ENCODE measurements at places on chromosomes 3 and 15. TPM values are rescaled to one million over a fixed set of nuclear protein-coding genes. Genes with fewer than 3 reads are reported as not detected.

DNA sequence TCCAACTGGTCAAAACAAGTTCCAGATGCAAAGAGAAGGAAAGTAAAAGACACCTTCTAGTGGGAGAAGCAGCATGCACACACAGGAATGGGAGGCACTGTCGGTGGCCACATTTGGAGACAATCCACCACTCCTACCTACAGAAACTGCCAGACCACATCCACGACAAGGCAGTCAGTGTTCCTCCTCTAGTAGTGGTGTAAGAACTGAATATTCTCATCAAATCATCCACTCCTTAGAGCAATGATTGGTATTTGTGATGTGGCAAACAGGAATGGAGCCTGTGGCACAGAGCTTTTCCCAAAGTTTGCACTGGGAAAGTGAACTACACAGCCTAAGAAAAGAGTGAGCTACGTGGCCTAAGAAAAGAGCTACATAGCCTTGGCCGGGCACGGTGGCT, 5.1 kb upstream of the SPINT1 start:
- no peak overlapping the region for H3K27ac ChIP-seq
- H3K36me3 ChIP-seq = peaks cover 6% of the 10 kb centered on the region
- no peaks in the 10 kb centered on the region for H3K27me3 ChIP-seq

- H3K27ac ChIP-seq = no peak overlapping the region
- H3K36me3 ChIP-seq = no peaks in the 10 kb centered on the region
- H3K4me1 ChIP-seq = no peaks in the 10 kb centered on the region
- no peak overlapping the region for H3K4me3 ChIP-seq
- no peak for DNase-seq
- H3K27me3 ChIP-seq = no peaks in the 10 kb centered on the region
These were observed 112.5 kb downstream of the ZIC1 start for GRCh38 chr3:147521646-147522045.

CTDSPL gene
- 53.3 TPM for total RNA-seq

- no peak for DNase-seq
- H3K36me3 ChIP-seq = no peaks in the 10 kb centered on the region
- H3K27ac ChIP-seq = peak overlapping the region; percentile 43
These were observed 19.0 kb downstream of the SEMA7A start for GRCh38 chr15:74414603-74415338.

DNA sequence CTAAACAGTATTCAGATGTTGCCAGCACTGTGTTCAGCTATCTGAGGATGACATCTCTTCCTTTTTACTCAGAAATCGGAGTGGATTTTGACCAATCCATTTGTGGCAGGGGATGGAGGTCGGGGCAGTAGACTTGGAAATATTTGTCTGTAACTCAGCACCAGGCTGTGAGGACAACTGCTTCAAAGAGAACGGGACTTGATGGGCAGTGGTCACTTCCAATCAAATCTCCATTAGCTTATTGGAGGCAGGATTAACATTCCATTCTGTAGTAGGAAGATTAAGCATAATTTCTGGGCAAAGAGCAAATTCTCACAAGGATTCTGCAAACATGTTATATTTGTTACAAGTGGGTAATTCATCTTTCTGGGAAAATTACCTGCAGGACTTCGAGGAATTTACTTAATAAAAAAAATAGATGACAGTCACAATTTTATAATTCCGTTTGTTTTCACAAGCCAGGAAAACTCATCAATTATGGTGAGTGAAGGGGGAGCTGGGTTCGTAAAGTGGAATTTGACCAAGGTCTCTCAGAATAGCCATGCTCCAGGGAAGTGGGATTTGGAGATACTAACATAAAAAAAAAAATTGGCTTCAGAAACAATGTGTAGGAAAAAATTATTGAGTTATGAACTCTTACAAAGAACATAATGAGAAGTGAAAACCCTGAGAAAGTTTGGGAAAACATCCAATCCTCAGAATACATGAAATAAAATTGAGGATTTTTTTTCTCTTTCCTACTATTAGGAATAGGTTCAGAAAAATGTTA, 18.1 kb downstream of the CRABP1 start:
- peaks cover 7% of the 10 kb centered on the region for H3K4me1 ChIP-seq
- H3K27me3 ChIP-seq = peaks cover 10% of the 10 kb centered on the region
- no peak for DNase-seq
- H3K4me3 ChIP-seq = no peak overlapping the region
- no peak overlapping the region for H3K27ac ChIP-seq
- H3K36me3 ChIP-seq = no peaks in the 10 kb centered on the region

GOLGA8O gene
- total RNA-seq = 0.31 TPM

DNA sequence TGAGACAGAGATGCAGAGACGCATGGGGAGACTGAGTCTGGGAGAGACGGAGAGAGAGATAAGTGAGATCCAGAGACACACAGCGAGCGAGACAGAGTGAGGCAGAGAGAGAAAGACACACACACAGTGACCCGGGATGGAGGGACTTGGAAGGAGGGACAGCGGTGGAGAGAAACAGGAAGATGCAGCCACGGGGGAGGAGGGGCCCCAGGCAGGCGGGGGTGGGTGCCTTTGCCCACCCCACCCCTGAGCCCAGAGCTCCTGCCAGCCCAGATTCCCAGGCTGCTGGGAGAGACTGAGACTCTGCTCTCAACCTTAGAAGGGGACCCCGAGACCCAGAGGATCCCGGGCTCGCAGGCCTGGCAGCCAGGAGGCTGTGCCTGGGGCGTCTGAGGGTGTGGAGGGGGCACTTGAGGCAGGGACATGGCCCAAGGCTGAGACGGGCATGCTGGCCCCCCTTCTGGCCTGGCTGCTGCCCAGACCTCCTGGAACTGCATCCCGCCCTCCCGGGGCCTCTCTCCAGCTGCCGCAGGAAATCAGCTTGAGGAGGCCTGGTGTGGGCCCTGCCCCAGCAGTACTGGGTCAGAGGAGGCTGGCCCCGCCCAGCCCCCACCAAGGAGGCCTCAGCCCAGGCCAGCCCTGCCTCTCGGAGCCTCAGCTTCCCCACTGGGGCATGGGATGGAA, 18.1 kb downstream of the H1-8 start:
- no peaks in the 10 kb centered on the region for H3K36me3 ChIP-seq
- no peak for DNase-seq
- no peak overlapping the region for H3K4me3 ChIP-seq
- no peaks in the 10 kb centered on the region for H3K27me3 ChIP-seq
- H3K4me1 ChIP-seq = peaks cover 2% of the 10 kb centered on the region
- H3K27ac ChIP-seq = no peak overlapping the region

GRCh38 chr3:192959773-192960172, 42.1 kb upstream of the MB21D2 start:
- H3K36me3 ChIP-seq = no peaks in the 10 kb centered on the region
- no peak for DNase-seq
- H3K27ac ChIP-seq = no peak overlapping the region
- no peaks in the 10 kb centered on the region for H3K4me1 ChIP-seq

- H3K27me3 ChIP-seq = no peaks in the 10 kb centered on the region
- no peaks in the 10 kb centered on the region for H3K36me3 ChIP-seq
- no peaks in the 10 kb centered on the region for H3K4me1 ChIP-seq
- no peak overlapping the region for H3K4me3 ChIP-seq
These were observed 79.8 kb upstream of the SOX2 start for GRCh38 chr3:181631901-181632300.

GRCh38 chr15:75455424-75455981, 4.0 kb upstream of the SIN3A start:
- no peaks in the 10 kb centered on the region for H3K36me3 ChIP-seq
- H3K27me3 ChIP-seq = no peaks in the 10 kb centered on the region
- peaks cover 15% of the 10 kb centered on the region for H3K4me1 ChIP-seq
- peak overlapping the region; percentile 91 for H3K4me3 ChIP-seq

PP2D1 gene
- total RNA-seq = not detected

- no peak overlapping the region for H3K4me3 ChIP-seq
- peaks cover 11% of the 10 kb centered on the region for H3K27me3 ChIP-seq
- no peaks in the 10 kb centered on the region for H3K36me3 ChIP-seq
- no peak overlapping the region for H3K27ac ChIP-seq
- DNase-seq = no peak
These were observed 121.8 kb upstream of the ARRDC4 start for GRCh38 chr15:97838606-97839210.

TEX9 gene
- total RNA-seq = 32.7 TPM

GRCh38 chr3:22236490-22237270, 485.7 kb upstream of the ZNF385D start:
- no peak for DNase-seq
- H3K4me3 ChIP-seq = no peak overlapping the region

RGMA gene
- 11.8 TPM for total RNA-seq

- no peaks in the 10 kb centered on the region for H3K27me3 ChIP-seq
- no peak for DNase-seq
- H3K4me3 ChIP-seq = no peak overlapping the region
- H3K4me1 ChIP-seq = no peaks in the 10 kb centered on the region
- H3K36me3 ChIP-seq = no peaks in the 10 kb centered on the region
- H3K27ac ChIP-seq = no peak overlapping the region
These were observed 352.6 kb upstream of the NDN start for GRCh38 chr15:24039683-24040082.

CNTN3 gene
- 12.7 TPM for total RNA-seq

DNA sequence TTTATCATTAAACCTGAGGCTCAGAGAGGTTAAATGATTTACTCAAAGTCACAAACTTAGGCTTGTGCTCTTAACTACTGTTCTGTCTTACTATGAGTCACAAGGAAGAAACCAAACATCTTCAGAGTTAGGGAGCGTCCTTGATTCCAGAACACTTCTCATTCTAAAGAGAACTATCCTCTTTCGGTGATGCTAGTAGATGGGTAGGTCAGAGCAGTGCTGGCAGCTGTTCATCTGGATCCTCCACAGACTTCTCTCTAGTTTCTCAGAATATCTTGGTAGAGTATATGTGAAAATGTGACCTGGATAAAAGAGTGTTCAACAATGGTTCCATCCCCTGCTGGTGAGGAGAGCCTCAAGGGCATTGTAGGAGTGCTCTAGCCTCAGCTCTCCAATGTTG, 3.3 kb downstream of the ARL6IP5 start:
- no peak overlapping the region for H3K4me3 ChIP-seq
- H3K27me3 ChIP-seq = no peaks in the 10 kb centered on the region
- no peak overlapping the region for H3K27ac ChIP-seq
- H3K4me1 ChIP-seq = peaks cover 26% of the 10 kb centered on the region
- no peak for DNase-seq

DNA sequence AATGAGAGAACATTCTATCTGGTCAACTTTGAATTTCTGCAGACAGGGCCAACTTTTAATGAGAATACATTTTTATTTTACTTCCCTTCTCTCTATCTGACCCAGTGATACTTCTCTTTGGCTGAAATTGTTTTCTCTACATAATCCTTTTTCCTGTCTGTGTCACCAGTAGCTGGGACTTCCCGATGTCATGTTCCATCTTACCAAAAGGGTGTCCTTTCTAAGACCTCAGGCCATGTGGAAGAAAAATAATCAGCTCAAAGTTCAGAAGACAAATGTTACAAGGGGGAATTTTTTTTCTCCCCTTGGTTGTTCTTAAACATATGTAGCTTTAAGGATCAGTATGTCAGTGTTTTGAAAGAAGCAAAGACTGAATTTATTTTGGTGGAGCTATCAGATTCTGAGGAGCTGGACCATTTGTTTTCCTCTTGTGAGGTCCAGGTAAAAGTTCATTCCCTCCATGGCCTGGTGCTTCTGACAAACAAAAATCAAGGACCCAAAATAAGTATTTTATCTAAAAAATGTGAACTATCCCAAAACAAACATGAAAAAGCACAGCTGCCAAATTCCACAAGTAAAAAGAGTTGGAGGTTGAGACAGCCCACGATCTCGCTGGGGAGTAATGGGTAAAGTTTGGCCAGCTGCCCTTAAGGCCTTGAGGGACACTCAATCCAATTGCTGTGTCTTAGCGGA, 859.4 kb upstream of the NR2F2 start:
- peaks cover 10% of the 10 kb centered on the region for H3K27me3 ChIP-seq
- no peak for DNase-seq
- no peaks in the 10 kb centered on the region for H3K36me3 ChIP-seq
- H3K4me1 ChIP-seq = peaks cover 8% of the 10 kb centered on the region
- no peak overlapping the region for H3K27ac ChIP-seq

GOLGA8S gene
- 0.81 TPM for total RNA-seq

DNA sequence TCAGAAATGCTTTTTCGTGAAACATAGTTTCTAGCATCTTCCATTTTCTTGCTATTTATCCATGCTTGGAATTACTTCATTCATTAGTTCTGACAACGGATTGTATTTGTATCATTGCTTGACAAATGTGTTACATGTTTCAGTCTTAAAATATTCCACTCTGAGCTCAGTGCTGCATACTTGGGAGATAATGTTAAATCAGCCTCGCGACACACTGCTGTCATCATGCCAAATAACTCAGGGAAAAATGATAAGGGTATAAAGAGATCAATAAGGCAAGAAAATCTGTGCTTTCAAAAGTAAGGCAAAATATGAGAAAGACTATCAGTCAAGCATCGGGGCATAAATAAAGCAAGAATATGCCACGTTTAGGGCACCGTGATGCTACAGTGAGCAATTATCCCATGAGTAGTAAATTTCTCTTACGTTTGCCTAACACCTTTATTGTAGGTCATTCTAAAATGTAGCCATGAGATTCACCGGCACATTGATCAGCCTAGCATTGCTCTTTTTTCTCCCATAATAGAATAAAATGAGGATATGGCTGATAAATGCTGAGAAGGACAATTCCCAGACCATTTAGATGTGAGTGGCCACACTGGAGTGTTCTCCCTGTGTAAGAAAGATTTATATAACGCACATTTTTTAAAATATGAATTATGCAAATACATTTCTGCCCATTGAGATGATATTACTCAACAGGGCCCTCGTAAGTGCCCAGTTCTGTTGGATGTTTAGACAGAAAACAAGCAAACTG, 133.8 kb downstream of the RBMS3 start:
- H3K4me1 ChIP-seq = no peaks in the 10 kb centered on the region
- no peaks in the 10 kb centered on the region for H3K36me3 ChIP-seq
- H3K27ac ChIP-seq = no peak overlapping the region
- no peak overlapping the region for H3K4me3 ChIP-seq
- no peak for DNase-seq

DNA sequence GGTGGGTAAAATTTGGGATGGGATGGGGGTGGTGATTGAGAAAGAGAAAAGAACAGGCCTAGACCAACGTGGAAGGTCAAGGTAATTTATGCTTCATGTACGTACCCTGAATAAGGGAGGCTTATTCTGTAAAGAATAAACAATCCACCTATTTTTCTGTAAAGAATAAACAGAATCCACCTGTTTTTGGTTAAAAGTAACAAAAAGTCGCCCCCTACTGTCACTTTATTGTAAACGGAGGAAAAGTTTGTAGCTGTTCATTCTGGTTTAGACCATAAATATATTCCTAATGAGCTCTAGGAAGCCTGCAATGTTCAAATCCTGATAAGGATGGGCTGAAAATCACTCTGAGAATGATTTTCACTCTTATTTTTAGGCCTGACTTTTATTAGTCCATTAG, 23.5 kb upstream of the SQOR start:
- H3K27ac ChIP-seq = no peak overlapping the region
- no peak overlapping the region for H3K4me3 ChIP-seq
- peaks cover 7% of the 10 kb centered on the region for H3K36me3 ChIP-seq
- H3K4me1 ChIP-seq = no peaks in the 10 kb centered on the region

DUOXA2 gene
- total RNA-seq = not detected

- H3K27me3 ChIP-seq = no peaks in the 10 kb centered on the region
- DNase-seq = no peak
- H3K27ac ChIP-seq = no peak overlapping the region
These were observed 121.1 kb downstream of the ROBO2 start for GRCh38 chr3:77160931-77161497.

- DNase-seq = no peak
- no peaks in the 10 kb centered on the region for H3K36me3 ChIP-seq
- peaks cover 6% of the 10 kb centered on the region for H3K27me3 ChIP-seq
- no peak overlapping the region for H3K4me3 ChIP-seq
These were observed 42.7 kb upstream of the IL12A start for GRCh38 chr3:159945930-159946329.

TM6SF1 gene
- total RNA-seq = 0.27 TPM

Data from progenitor cell of endocrine pancreas (in vitro differentiated cells).